Activated CD4-positive, alpha-beta T cell treated with anti-CD3 and anti-CD28 coated beads for 36 hours (primary cell): ENCODE measurements at places on chromosomes 1 and 21. TPM values are rescaled to one million over a fixed set of nuclear protein-coding genes. Genes with fewer than 3 reads are reported as not detected.
A peak's percentile ranks its signal among the peaks of the same experiment; 100 is the strongest.

The DLGAP3 gene
- total RNA-seq: 0.66 TPM

The ENAH gene
- 0.81 TPM for total RNA-seq

The ANGPTL7 gene
- total RNA-seq: not detected

The KRTAP19-1 gene
- total RNA-seq: not detected

The PIK3CD gene
- 114 TPM for total RNA-seq

The PYHIN1 gene
- 6.8 TPM for total RNA-seq

The MSH4 gene
- total RNA-seq: 0.21 TPM

- peaks cover 51% of the 10 kb centered on the region for H3K36me3 ChIP-seq
- H3K27me3 ChIP-seq: no peaks in the 10 kb centered on the region
- no peak for DNase-seq
- H3K27ac ChIP-seq: no peak overlapping the region
Observed at GRCh38 chr1:15656464-15656863, 27.7 kb upstream of the PLEKHM2 start.

GRCh38 chr1:23074012-23074411 lies 54.7 kb downstream of the KDM1A start:
- no peak overlapping the region for H3K4me3 ChIP-seq
- no peak for DNase-seq
- no peaks in the 10 kb centered on the region for H3K27me3 ChIP-seq
- H3K4me1 ChIP-seq: no peaks in the 10 kb centered on the region

DNA sequence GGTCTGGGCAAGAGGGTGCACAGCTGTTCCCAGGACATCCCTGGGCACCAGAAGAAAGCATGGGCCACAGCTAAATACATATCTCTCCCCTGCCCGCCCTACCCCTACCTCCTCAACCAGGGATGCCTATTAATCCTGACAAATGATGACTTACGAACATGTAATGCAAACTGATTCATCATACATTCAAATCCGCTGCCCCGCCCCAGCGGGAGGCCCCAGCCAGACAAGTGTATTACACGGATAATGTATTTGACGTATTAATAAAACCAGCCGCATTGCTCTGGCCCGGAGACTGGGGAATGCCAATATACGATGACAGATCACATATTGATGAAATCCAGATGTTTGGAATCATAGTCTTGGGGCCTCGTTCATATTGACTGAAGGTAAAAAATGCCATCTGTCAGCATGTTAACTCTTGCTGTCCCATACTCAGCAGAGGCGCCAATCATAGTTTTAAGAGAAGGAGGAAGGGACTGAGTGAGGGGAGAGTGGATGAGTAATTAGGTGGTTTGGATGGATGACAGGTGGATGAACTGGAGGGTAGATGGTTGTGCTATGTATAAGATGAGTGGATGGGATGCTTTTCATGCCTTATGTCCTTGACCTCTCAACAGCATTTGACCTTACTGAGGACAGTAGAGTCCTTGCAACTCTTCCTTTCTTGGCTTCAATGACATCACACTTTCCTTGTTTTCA lies 68.2 kb downstream of the TMEM53 start:
- H3K27me3 ChIP-seq: no peaks in the 10 kb centered on the region
- no peak for DNase-seq
- no peaks in the 10 kb centered on the region for H3K4me1 ChIP-seq
- H3K27ac ChIP-seq: no peak overlapping the region
- H3K36me3 ChIP-seq: no peaks in the 10 kb centered on the region

GRCh38 chr1:98653123-98653522 lies 8.4 kb upstream of the SNX7 start:
- H3K27ac ChIP-seq: no peak overlapping the region
- no peaks in the 10 kb centered on the region for H3K36me3 ChIP-seq
- no peak for DNase-seq
- H3K4me1 ChIP-seq: no peaks in the 10 kb centered on the region
- no peaks in the 10 kb centered on the region for H3K27me3 ChIP-seq
- H3K4me3 ChIP-seq: no peak overlapping the region

DNA sequence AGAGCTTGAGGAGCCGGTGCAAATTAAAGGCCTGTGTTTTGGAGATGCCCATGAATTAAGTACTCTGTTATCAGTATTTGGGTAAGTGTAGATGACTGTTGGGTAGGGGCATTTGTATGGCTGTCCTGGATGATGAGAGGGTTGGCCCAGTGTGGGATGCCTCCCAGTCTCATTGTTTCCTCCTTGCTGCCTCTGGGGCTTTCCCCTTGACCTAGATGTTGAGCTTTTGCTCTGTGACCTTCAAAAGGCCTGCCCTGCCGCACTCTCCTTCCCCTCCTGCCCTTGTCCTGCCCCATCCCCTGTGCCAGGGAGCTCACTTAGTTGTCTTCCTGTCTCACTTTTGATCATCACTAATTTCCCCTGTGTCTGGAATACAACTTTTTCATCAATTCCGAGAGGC lies 10.0 kb downstream of the GALNT2 start:
- peak; percentile 41 for DNase-seq
- no peak overlapping the region for H3K4me3 ChIP-seq
- H3K4me1 ChIP-seq: peaks cover 57% of the 10 kb centered on the region
- peak overlapping the region; percentile 84 for H3K27ac ChIP-seq
- no peaks in the 10 kb centered on the region for H3K27me3 ChIP-seq
- H3K36me3 ChIP-seq: peaks cover 31% of the 10 kb centered on the region

GRCh38 chr1:74534241-74534640 lies 21.8 kb upstream of the LRRC53 start:
- H3K36me3 ChIP-seq: no peaks in the 10 kb centered on the region
- H3K27ac ChIP-seq: no peak overlapping the region
- H3K4me1 ChIP-seq: no peaks in the 10 kb centered on the region
- no peaks in the 10 kb centered on the region for H3K27me3 ChIP-seq
- no peak for DNase-seq
- no peak overlapping the region for H3K4me3 ChIP-seq

GRCh38 chr1:229383188-229383587 lies 40.3 kb upstream of the CCSAP start:
- no peak overlapping the region for H3K27ac ChIP-seq
- H3K4me3 ChIP-seq: no peak overlapping the region
- peaks cover 3% of the 10 kb centered on the region for H3K27me3 ChIP-seq
- DNase-seq: no peak

GRCh38 chr1:221747839-221748238 lies 6.0 kb upstream of the DUSP10 start:
- no peak for DNase-seq
- no peaks in the 10 kb centered on the region for H3K27me3 ChIP-seq
- H3K4me3 ChIP-seq: no peak overlapping the region
- H3K36me3 ChIP-seq: no peaks in the 10 kb centered on the region
- H3K4me1 ChIP-seq: peaks cover 12% of the 10 kb centered on the region
- H3K27ac ChIP-seq: no peak overlapping the region

- H3K4me3 ChIP-seq: peak overlapping the region; percentile 15
- DNase-seq: peak; percentile 80
- H3K36me3 ChIP-seq: no peaks in the 10 kb centered on the region
- H3K27me3 ChIP-seq: peaks cover 6% of the 10 kb centered on the region
- H3K27ac ChIP-seq: peak overlapping the region; percentile 86
- H3K4me1 ChIP-seq: peaks cover 22% of the 10 kb centered on the region
Observed at GRCh38 chr1:93615582-93616150, 66.0 kb downstream of the BCAR3 start.

- H3K27ac ChIP-seq: no peak overlapping the region
- no peak for DNase-seq
- H3K4me1 ChIP-seq: peaks cover 5% of the 10 kb centered on the region
- no peak overlapping the region for H3K4me3 ChIP-seq
- H3K27me3 ChIP-seq: no peaks in the 10 kb centered on the region
- H3K36me3 ChIP-seq: no peaks in the 10 kb centered on the region
Observed at GRCh38 chr1:207240325-207241101, 81.0 kb upstream of the CD55 start.

DNA sequence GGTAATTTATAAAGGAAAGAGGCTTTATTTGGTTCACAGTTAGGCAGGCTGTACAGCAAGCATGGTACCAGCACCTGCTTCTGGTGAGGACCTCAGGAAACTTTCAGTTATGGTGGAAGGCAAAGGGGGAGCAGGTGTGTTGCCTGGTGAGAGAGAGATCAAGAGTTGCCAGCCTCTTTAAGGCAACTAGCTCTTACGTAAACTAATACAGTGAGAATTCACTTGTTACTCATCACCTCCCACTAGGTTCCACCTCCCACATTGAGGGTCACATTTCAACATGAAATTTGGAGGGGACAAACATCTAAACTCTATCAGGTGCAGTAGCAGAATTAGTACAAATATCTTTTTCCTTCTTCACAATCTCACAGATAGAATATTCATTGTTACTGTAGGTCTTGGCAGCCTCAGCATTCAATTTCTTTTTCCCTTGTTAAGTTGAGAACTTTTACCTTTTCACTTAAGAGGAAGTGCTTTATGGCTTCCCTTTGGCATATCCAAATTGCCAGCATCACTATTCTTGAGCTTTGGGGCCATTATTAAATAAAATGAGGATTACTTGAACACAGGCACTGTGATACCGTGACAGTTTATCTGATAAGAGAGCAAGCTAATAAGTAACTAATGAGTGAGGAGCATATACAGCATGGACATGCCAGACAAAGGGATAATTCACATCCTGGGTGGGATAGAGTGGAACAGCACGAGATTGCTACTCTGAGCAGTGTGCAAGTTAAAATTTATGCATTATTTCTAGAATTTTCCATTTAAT lies 48.4 kb downstream of the MAGI3 start:
- no peak overlapping the region for H3K4me3 ChIP-seq
- no peaks in the 10 kb centered on the region for H3K27me3 ChIP-seq
- H3K4me1 ChIP-seq: peaks cover 8% of the 10 kb centered on the region
- no peak for DNase-seq
- no peaks in the 10 kb centered on the region for H3K36me3 ChIP-seq

DNA sequence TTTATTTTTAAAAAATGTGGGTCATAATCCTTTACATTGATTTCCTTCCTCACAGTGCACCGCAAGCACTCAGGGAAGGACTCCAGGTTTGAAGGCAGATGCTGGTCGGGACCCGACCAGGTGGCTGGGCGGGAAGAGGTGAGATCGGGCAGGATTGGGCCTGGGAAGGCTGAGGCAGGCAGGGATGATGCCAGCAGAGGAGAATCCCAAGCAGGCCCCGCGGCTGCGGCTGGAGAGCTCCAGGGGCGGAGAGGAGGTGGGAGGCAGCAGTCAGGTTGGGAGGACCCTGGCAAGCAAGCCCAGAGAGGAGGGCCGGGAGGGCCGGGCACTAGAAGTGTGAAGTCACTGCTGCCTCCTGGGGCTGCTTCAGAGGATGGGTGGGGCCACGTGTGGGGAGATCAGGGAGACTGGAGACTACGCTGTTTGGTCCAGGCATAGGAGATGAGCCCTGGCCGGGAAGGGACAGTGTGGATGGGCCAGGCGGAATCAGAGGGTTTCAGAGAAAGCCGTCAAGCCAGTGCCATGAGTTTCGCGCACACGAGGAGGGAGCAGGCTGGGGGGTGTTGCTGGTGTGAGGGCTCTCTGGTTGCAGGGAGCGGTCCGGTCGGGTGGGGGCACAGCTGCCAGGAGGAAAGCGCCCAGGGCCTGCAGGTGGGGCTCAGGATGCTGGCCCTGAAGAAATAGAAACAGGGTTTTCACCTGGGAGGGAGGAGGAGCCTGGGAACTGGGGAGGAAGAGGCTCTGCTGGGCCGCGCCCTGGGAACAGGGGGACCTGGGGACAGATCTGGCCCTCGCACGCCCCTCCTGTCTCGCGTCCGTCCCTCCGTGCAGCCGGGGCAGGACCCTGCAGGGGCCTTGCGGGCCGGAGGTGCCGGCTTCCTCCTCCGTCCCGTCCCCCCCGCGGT lies 888 bp upstream of the COL18A1 start:
- peaks cover 43% of the 10 kb centered on the region for H3K27me3 ChIP-seq
- peaks cover 6% of the 10 kb centered on the region for H3K36me3 ChIP-seq
- H3K4me1 ChIP-seq: peaks cover 13% of the 10 kb centered on the region
- H3K4me3 ChIP-seq: peak overlapping the region; percentile 69
- H3K27ac ChIP-seq: no peak overlapping the region

- no peak overlapping the region for H3K27ac ChIP-seq
- peaks cover 6% of the 10 kb centered on the region for H3K27me3 ChIP-seq
- no peaks in the 10 kb centered on the region for H3K36me3 ChIP-seq
- H3K4me1 ChIP-seq: peaks cover 31% of the 10 kb centered on the region
Observed at GRCh38 chr1:172719066-172719627, 60.2 kb downstream of the FASLG start.
